ENCODE measurements at places on chromosomes 2 and 18.

- no peak for DNase-seq
Measured at GRCh38 chr2:165587335-165587938, 117.9 kb downstream of the CSRNP3 start.

GRCh38 chr2:84613082-84613481 lies 96.8 kb downstream of the DNAH6 start:
- DNase-seq, result no peak

- DNase-seq, result no peak
Measured at GRCh38 chr2:46308629-46309028, 11.4 kb downstream of the EPAS1 start.

GRCh38 chr2:191145769-191146471 lies 4.9 kb downstream of the STAT4 start:
- no peak for DNase-seq

- no peak for DNase-seq
Measured at GRCh38 chr2:46936566-46936965, 21.0 kb upstream of the MCFD2 start.

DNA sequence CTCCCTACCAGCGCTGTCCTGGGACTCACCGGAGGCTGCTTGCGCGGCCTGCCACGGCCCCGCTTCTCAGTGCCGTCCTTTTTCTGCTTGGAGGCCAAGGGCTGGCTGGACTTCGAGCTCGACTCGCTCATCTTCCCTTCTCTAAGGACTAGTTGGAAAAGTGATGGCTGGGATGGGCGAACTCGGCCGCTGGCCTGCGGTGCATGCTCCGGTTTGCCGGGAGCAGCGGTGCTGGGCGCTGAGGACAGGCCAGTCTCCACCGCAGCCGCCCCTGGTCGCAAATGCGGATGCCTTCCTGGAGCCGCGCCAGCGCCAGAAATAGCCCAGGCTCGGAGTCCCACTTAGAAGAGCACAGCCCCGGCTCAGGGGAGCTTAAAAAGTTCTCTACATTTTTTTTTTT lies 3.1 kb downstream of the C2orf81 start:
- no peak for DNase-seq

GRCh38 chr2:151842830-151843690 lies 14.8 kb upstream of the ARL5A start:
- no peak for DNase-seq

DNA sequence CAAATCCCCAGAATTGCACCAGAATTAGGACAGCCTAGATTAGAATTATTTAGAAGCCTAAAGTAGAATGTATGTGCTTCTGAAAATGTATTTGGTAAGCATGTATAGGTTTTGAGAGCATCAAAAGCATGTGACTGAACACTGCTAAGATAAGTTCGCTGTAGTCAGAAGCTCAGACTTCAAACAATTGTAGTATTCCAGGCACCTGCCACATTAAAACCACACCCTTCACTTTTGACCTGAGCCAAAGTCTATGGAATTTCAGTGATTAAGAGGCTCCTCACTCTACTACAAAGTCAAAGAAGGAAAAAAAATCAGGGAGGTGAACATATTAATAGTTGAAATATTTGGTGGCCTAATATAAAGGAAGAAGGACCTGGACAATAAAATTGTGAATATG lies 8.2 kb downstream of the KCNJ3 start:
- no peak for DNase-seq

- no peak for DNase-seq
Measured at GRCh38 chr2:152532241-152532640, 185.0 kb downstream of the PRPF40A start.

DNA sequence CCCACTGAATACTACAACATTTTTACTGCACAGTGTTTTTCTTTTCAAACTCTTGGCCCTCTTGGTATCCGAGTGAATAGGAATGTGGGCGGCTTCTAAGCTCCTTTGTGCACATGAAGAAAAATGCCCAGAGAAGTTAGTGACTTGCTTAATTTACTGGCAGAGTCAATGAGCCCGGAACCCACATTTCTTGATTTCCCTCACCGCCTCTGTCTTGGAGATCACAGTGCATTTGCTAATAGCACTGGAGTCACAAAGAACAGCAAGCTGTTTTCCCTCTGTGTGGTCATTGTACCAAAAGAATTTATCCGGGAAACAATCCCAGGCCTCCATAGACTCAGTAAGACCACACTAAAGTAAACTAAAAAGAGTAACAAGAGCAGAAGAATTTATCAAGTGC lies 18.9 kb downstream of the STON1 start:
- no peak for DNase-seq

Data from activated CD4-positive, alpha-beta T cell treated with anti-CD3 and anti-CD28 coated beads, Interleukin-2, amount 50 U/mL, for 16 hours (primary cell).